Mucosa of descending colon (tissue), 3 donors: ENCODE measurements at places on chromosomes 3 and 15. TPM values are rescaled to one million over a fixed set of nuclear protein-coding genes. Genes with fewer than 3 reads are reported as not detected.

- no peak for DNase-seq
These were observed 631.4 kb upstream of the MDFIC2 start for GRCh38 chr3:70943886-70944285.

- peak; percentile 53 for DNase-seq
These were observed 31.9 kb downstream of the PDIA5 start for GRCh38 chr3:123098426-123099330.

Gene GP5
- 0.19 TPM for total RNA-seq

Gene CLDN18
- total RNA-seq, result not detected

- no peak for DNase-seq
These were observed 15.2 kb upstream of the RTP2 start for GRCh38 chr3:187717572-187717971.
